ENCODE measurements at places on chromosomes 13 and 19.

GRCh38 chr13:37173214-37173613, 67.8 kb upstream of the CSNK1A1L start:
- DNase-seq: no peak

DNA sequence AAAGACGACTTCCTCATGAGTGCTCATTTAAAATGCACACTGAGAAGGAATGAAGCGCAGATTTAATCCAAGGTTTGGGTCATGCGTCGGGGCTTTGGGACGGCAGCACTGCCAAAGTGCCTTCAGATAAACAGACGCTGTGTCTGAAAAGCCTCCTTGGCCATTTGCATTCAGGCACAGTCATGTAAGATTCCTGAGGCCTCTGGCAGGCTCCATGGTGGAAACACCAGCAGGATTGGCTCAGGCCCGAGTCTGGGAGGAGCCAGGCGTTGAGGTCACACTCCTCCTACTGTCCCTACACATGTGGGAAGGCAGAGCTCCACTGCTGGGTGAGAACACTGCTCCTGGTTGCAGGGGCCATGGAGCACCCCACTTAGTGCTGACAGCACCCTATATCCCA, 113.3 kb upstream of the KL start:
- no peak for DNase-seq

GRCh38 chr13:44735806-44736205, 159.7 kb upstream of the TSC22D1 start:
- no peak for DNase-seq

- DNase-seq: no peak
Observed at GRCh38 chr19:29086182-29086581, 126.8 kb downstream of the UQCRFS1 start.

DNA sequence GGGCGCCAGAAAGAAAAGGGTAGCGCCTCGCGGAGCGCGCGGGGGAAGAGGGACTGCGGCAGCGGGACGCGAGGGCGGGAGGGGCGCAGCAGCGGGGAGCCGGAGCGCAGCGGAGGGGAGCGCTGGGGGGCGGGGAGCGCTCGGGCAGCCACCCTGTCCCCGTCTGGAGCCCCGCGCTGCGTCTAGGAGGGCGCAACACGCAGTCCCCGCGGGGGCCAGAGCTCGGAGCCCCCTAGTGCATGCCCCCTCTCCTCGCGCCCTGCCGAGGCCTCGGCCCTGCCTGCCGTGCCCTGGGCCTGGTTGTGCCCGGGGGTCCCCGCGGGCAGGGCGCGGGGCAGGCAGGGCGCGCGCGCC, 37.9 kb downstream of the SOX1 start:
- no peak for DNase-seq

DNA sequence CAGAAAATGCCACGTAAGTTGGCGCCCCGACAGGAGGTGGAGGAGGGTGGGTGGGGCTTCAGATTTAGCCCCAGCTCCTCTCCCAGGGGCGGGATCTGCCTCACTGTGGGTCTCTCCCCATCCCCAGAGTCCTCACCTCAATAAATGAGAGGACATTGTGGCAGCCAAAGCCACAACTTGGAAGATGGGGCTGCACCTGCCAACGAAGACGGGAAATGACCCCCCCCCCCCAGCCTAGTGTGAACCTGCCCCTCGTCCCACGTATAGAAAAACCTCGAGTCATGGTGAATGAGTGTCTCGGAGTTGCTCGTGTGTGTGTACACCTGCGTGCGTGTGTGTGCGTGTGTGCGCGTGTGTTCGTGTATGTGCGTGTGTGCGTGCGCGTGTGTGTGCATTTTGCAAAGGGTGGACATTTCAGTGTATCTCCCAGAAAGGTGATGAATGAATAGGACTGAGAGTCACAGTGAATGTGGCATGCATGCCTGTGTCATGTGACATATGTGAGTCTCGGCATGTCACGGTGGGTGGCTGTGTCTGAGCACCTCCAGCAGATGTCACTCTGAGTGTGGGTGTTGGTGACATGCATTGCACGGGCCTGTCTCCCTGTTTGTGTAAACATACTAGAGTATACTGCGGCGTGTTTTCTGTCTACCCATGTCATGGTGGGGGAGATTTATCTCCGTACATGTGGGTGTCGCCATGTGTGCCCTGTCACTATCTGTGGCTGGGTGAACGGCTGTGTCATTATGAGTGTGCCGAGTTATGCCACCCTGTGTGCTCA, 1.5 kb upstream of the TRAPPC5 start:
- DNase-seq: peak; percentile 46

DNA sequence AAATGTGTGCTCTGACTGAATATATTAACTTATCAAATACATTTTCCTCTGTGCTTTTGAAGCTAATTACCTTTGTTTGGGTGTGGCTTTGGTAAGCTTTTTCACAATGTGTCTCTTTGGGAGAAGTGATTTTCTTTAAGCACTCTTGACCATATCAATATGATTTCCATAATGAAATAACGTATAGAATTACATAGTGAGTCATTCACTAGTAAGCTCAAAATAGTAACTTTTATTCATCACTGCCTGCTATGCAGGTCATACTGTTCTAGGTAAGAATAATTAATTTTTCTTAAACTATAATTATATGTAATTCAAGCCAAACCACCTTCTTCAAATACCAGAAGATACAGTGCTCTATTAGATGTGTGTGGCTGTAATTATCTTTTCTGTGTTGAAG, 480.7 kb downstream of the MYO16 start:
- no peak for DNase-seq

- DNase-seq: no peak
Observed at GRCh38 chr13:48902368-48902767, 73.3 kb upstream of the FNDC3A start.

- DNase-seq: no peak
Observed at GRCh38 chr13:69571606-69572323, 535.9 kb upstream of the ATXN8OS start.

GRCh38 chr13:27404680-27405079, 19.7 kb upstream of the GTF3A start:
- DNase-seq: no peak

DNA sequence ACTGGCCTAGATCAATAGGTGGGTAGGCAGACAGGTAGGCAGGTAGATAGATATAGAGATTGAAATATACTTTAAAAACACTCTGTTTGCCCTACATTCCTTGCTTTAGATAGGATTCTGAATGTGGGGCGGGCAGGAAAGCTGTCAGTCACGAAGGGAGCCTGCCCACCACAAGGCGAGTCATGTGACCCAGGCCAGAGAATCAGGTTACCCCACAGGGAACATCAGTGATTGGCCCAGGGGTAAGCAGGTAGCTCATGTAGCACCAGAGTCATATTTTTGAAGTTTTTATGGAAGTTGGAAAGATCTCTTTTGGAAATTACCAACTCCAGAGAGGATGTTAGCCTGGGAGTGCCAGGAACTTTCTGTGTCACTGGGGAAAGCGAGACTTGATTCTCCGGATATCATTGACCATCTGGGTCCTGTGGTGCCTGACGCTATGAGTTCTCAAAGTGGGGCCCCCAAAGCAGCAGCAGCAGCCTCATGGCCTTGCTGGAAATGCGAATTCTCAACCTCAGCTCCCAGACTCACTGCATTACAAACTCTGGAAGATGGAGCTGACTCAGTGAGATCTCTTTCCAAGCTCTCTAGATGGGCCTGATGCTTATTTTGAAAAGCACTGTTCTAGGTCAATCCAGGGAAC, 60.3 kb downstream of the IRS2 start:
- no peak for DNase-seq

DNA sequence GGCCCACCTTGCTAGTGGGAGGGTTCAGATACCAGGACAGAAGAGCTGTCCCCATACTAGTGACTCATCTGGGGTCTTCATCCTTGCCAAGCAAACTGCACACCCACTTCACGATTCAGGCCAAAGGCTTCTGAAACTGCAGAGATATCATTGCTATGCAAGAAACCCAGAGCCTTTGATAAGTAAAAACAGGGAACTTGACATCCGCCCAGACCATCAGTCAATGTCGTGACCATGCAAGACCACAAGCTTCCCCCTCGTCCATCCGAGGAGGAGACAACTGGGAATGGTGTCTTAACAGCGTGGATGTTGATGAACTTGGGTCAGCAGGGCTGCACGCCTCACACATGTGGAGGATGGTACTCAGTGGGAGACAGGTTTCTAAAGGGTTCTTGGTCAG, 58.0 kb downstream of the ABCC4 start:
- no peak for DNase-seq

Measured in stimulated activated CD4-positive, alpha-beta T cell treated with anti-CD3 and anti-CD28 coated beads, TNF-alpha, amount 100 ng/mL, for 1 hour (primary cell).